ENCODE measurements at places on chromosomes 5 and 9. TPM values are rescaled to one million over a fixed set of nuclear protein-coding genes. Genes with fewer than 3 reads are reported as not detected.

- no peak for DNase-seq
These were observed 287.1 kb upstream of the CDH9 start for GRCh38 chr5:27325513-27325912.

GRCh38 chr5:145983446-145983845, 47.1 kb downstream of the SH3RF2 start:
- DNase-seq: no peak

- DNase-seq: no peak
These were observed 40.0 kb downstream of the ZFAND5 start for GRCh38 chr9:72324974-72325373.

- DNase-seq: no peak
These were observed 151.1 kb downstream of the ARL15 start for GRCh38 chr5:54159153-54159892.

DNA sequence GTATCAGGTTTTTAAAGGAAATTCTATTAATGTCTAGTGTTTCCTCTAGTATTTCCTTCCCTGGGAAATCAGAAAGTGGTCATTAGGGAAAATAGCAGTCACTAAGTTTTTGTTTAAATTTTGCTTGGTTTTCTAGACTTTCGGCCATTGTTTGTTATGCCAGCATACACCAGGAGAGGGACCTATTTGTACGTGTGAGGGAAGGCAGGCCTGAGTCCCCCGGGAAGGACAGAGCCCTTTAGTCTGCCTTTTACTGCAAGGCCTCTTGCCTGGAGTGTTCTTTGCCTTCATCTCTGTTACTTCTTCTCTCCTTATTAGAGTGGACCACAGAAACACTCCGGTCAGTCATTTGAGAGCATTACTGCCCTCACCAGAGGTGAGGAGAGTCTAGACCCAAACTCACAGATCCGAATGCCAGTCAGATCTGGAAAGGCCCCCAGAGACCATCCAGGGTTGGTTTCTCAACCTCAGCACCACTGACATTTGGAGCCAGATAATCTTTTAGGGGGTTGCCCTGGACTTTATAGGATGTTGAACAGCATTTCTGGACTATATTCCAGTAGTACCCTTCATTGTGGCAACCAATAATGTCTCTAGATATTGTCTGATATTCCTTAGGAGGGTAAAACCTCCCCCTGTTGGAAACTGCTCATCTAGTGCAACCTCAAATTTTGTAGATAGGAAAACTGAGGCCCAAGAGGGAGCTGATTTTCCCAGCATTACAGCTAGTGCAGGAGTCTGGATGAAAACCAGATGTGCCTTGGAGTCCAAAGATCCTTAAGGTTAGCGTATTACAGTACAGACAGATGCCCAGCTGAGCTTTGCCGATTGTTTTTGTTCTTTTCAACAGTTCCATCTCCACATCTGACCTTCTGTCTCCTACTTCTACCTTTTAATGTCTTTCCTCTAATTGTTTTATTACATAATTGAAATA, 93.0 kb upstream of the NIPAL4 start:
- DNase-seq: no peak

DNA sequence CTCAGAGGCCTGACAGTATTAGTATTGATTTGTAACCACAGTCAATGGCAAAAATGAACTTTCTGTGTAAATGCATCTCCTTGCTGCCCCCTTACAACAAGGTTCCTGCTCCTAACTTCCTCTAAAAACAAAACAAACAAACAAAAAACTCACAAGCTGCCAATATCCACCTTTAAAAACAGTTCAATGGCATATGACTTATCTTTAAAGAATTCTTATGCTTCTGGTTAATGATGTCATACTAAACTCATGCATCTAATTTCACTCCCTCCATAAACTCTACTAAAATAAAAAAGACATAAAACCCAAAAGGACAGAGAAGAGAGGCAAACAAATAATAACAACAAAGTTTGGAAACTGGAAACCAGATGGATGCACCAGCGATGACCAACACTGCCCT, 9.0 kb upstream of the OR1N1 start:
- no peak for DNase-seq

DNA sequence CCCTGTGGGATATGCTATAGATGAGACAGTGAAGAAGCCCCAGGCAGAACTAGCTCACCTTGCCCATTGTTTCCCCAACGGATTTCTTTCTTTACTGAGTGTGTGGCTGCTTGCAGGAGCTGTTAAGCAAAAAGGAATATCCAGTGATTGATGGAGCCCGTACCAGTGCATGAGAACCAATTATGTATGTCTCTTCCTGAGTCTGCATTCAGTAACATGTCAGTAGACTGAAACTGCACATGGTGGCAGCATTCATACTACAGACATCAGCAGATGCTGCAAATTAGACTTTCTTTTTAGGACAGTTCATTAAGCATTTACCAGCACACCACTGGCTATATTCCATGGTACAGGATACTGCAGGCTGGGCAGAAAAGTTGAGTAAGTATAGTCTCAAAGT, 90.3 kb upstream of the PLCXD3 start:
- DNase-seq: no peak

DNA sequence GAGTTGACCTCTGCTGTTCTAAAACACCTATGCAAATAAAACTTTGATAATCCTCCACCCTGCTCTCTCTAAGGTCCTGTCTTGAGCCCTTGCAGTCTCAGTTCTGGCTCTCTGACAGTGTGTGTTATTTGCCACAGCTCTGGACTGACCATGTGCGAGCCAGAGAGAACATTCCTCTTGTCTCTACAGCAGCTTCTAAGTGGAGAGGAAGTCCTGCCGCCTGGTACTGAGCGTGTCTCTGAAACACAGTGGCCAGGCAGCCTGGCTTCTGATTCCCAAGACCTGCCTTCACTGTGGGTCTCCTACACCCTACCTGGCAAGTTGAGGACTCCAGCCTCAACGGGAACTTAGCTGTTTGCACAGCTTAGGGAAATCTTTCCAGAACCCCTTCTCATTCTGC, 61.6 kb downstream of the ENTREP1 start:
- no peak for DNase-seq

GRCh38 chr9:136074706-136075105, 20.4 kb downstream of the NACC2 start:
- no peak for DNase-seq

- no peak for DNase-seq
These were observed 86.7 kb downstream of the BRINP1 start for GRCh38 chr9:119282476-119283077.

GRCh38 chr5:72166070-72166979, 59.0 kb downstream of the MAP1B start:
- no peak for DNase-seq

DNA sequence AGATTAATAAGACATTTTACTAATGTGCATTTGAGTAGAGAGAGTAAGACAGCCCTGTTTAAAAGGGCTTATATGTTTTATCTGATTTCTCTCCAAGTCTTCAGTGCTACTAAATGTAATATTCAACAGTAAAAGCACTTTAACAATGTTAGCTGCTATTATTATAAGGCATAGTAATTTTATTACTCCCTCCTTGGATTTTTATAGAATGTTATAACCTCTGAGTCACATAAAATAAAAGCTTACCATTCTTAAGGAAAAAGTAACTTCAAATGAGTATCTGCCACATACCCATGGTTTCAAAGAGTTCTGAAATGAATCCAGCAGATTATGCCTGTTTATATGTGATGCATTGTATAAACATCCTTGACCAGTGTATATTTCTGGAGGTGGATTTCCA, 19.0 kb downstream of the SPDL1 start:
- DNase-seq: no peak

DNA sequence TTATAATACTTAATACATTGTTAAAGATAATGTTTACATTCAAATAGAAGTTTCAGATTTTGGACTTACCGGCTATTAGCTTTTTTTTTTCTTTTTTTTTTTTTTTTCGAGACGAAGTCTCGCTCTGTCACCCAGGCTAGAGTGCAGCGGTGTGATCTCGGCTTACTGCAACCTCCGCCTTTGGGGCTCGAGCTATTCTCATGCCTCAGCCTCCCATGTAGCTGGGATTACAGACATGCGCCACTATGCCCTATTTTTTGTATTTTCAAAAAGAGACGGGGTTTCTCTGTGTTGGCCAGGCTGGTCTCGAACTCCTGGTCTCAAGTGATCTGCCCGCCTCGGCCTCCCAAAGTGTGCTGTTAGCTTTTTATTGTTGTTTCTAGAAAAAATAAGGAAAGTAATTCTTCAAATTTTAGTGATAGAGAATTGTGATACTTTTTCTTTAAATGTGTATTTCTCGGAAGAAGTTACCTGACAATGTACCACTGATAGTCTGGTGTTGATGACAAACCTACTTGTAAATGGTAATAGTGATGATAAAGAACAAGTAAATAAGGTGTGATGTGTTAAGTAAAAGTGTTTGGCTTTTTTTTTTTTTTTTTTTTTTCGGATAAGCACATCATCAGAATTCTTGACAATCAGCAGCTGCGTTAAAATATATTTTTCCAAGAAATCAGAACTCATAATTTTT, 2.7 kb downstream of the CDC42SE2 start:
- DNase-seq: no peak

DNA sequence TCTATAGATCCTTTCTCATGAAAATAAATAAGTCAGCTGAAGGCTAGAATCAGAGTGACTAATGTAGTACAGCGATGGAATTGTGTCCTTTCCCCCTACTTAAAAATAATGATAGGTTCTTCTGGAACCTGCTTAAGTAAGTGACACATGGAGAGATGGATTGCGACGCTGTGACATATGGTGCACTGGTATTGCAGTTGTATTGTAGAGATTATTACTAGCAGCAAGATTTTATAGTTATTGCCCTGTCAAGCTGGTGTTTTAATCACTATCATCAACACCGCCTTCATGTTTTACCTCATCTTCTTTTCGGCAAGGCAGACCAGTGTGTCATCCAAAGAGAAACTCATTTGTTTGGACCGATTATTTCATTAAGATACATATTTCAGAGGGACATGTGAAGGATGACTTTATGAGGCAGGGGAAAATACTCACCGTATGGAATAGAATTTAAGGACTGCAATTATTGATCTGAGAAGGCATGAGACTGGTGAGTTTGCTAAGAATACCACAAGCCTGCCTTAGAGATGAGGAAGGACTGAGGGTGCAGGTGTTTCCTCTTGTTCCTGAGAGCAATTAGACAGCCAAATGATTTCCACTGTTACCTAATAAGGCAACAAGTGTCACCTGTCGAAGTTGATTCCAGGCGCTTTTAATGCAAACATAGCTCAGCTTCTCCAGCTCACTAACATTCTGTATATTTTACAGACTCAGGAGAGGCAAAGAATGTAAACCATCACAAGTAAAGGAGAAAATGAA, 1855.5 kb downstream of the MAT2B start:
- DNase-seq: peak; percentile 58

DNA sequence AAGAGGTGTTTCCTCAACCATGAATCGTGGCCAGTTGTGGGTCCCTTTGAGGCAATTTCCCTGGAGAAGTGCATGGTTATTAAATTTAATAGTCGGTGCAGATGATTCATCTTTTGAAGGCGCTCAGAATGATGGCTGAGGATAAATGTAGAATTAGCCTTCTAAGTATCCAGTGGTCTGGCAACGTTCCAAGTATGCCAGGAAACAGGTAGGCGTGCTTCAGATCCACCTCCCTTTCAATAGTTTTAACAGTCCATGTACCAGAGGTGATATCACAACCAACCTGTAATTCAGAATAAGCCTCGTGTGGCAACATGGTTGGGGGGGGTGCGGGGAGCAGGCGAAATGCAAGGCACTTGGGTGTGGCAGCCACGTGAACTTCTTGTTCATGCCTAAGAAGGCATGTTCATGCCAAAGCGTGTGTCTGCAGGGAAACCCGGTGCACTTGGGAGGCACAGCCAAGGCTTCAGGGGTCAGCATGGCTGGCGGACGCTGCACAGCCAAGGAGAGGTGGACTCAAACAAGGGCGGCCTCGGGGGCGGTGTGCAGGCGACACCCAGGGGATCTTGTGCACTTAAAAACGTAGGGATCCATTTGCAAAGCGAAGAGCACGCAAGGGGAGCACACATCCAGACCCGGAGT, 5.2 kb upstream of the NKD2 start:
- DNase-seq: no peak

DNA sequence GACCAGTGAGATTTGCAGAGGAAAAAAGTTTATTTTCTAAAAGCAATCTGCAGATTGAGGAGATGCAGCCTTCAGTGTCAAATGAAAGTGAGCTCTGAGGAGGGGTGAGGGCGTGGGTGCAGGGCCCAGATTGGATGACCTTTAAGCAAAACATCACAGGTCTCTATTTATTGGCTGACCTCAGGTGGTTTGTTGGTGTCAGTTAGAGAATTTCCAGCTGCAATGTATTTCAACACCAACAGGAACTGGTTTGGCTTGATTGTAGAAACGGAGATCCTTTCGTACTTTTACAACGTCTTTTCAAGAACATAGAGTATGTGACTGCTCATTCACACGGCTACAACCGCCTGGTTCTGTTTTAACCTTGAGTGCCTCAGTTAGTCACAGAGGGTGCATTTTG, 1069.1 kb downstream of the EFNA5 start:
- no peak for DNase-seq

BARHL1 gene
- total RNA-seq: not detected

HAVCR1 gene
- 0.54 TPM for total RNA-seq

ESM1 gene
- under 0.01 TPM for total RNA-seq

CSF1R gene
- 3.2 TPM for total RNA-seq

LCN1 gene
- total RNA-seq: not detected

SNCAIP gene
- 0.54 TPM for total RNA-seq

MARCOL gene
- not detected for total RNA-seq

Measured in hematopoietic multipotent progenitor cell (in vitro differentiated cells).